ENCODE measurements at places on chromosomes 2 and 18.

- no peak for DNase-seq
These were observed 299.3 kb downstream of the RND3 start for GRCh38 chr2:150188177-150188576.

DNA sequence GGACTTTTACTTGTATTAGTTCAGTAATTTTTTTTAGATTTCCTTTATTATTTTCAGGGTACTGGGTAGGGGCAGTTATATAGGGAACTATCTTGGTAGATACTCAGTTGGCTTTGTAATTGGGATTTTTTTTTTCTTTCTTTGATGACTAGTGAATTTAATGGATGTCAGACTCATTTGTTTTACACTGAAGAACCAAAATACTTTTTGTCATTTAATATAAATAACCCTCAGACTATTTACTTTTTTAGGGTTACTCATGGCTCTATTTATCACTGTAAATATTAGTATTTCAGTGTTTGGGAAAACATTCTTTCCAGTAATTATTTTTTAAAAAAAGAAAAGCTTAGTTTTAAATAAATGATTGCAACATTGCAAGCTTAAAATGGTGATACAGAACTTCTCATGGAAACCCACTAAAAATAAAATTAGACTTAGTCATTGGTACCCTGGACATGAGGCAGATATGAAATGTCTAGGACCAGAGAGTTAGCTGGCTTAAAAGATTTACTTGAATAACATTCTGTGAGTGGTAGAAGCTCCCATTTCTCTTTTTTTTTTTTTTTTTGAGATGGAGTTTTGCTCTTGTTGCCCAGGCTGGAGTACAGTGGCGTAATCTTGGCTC lies 74.4 kb upstream of the CYP20A1 start:
- no peak for DNase-seq

- DNase-seq, result no peak
These were observed 19.6 kb downstream of the ZNF2 start for GRCh38 chr2:95185197-95185596.

DNA sequence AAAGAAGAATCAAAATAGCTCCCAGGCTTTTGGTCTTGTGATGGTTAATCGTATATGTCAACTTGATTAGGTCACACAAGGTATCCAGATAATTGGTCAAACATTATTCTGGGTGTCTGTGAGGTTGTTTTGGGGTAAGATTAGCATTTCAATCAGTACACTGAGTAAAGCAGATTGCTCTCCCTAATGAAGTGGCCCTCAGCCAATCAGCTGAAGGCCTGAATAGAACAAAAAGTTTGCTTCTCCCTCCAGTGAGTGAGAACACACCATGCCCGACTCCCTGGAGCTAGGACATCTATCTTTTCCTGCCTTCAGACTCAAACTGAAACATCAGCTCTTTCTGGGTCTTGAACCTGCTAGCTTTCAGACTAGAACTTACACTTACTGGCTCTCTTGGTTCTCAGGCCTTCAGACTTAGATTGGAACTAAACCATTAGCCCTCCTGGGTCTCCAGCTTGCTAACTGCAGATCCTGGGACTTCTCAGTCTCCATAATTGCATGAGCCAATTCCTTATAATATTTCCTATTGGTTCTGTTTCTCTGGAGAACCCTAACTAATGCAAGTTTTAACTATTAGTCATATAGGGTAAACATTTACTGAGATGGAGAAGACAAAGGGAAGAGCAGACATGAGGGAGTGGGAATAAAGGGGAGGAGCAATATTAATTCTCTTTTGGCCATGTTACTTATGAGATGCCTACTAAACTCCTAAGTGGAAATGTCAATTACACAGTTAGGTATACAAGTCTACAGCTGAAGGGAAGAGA lies 25.5 kb downstream of the LNPK start:
- DNase-seq, result no peak

DNA sequence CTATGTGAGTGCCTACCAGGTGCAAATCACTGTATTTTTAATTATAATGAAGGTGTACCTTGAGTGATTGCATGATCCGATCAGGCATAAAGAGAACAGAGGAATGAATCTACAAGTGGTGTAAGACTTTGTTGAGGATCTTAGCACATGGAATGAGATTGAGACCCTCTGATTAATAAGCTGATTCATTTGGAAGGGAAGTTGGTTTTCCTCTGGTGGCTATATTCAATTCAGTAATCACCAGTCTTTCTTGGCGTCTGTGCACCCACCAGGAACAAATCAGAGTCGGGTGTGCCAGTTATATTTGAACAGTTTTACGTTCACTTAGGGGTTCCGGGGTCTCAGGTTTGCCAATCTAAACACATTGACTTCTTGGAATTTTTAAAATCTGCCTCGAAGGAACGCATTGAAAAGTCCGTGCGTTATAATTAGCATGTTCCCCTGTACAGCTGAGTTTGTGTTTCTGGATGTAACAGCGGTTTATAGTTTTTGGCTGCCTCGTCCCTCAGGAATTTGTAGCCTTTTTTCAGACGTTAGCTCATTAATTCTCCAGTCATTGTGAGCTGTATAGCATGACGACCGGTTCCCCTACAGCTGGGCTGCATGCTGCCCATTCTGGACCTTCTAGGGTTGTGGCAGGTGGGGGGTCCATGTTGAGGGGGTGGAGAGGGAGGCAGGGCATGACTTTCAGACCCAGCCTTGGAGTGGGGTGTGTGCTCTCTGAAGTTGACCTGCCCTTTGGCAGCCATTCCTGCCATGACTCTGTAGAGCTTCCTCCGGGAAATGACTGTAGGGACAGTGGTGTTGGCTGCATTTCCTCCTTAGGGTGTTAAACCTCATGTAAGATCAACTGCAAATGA lies 20.3 kb downstream of the MYO1B start:
- DNase-seq, result no peak

DNA sequence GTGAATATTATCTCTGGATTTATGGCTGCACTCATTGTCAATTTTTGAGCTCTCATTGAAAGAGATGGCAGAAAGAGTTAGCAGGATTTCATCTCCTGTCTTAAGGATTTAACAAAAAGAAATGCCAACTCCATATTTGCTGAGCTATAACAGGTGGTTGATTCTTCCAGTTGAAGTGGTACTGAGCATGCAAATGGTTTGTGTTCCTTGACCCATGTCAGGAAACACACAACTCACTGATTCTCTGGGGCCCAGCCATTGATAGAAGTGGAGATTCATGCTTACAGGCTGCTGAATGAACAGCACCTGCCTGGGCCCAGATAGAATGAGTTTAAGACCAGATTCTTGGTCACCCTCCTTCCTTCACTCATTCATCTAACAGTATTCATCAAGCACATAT lies 128.8 kb downstream of the CERS6 start:
- no peak for DNase-seq

DNA sequence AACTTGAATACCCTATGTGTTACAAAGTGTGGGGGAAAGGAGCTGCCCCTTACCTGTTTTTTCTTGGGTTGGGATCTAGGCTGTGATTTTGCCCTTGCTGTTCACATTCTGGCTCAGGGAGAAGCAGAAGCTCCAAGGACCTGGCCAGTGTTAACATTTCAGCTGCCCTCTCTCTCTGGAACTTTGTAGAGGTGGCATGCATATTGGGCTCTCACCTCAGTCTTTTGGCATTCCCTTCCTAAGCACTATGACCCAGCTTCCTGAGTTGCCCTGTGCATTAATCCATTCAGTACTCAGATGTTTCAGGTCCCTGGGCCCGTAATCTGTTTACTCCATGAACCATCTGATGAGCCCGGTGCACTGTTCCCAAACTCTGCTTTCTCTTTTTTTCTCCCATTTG lies 12.1 kb downstream of the LCLAT1 start:
- DNase-seq, result no peak

GRCh38 chr2:206615417-206616089 lies 26.7 kb upstream of the FAM237A start:
- no peak for DNase-seq

DNA sequence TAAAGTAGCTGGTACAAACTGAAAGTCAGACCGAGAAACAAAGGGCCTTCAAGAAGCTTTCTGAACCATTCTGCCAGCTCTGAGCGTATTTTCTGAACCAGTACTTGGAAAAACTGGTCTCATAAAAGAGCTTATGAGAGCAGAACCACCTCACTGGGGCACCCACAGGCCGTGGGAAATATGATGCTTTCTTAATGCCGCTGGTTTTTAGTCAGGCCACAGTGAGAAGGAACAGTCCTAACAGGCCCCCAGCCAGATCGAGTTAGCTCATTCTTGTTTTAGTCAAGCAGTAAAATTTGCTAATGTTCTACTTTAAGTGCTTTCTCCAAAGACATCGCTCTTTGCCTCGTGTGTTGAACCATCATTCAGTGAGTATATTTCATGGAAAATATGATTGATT lies 12.7 kb upstream of the NOSTRIN start:
- no peak for DNase-seq

Measured in breast epithelium (tissue), 4 donors.